ENCODE measurements at places on chromosomes 5 and 9.

DNA sequence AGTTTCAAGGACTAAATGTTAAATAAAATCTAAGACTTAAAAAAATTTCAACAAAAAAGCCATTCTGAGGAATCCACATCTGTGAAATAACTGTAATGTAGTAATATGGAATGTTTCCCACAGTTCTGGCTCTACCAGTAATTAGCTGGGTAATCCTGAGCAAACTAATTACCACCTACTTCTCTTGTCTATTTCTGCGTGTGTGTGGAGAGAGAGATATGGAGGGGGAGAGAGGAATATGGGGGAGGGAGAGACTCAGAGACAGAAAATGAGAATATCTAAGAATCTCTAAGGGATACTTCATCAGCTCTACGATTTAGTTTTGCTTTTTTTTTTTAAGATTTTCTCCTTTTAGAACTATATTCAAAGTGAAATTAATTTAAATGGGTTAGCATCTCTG lies 28.0 kb downstream of the TBCA start:
- DNase-seq, result no peak

- DNase-seq, result no peak
Measured at GRCh38 chr9:3239240-3239639, 286.6 kb downstream of the RFX3 start.

DNA sequence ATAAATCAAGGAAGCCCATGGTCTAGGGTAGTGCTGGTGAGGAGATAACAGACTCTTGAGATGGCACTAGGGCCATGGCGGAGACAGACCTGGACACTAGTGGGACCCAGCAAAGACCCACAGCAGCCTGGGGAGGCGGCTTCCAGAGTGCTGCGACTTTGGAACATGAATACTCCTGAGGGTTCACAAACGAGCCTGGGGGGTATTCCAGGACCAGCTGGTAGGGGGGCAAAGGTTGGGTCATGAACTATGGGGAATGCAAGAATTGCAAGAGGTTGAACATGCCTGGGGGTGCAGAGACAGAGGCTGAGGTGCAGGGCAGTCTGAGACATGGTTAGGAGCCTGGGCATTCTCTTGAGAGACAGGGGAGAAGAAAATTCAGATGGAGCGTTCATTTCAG lies 43.8 kb upstream of the SPTLC1 start:
- no peak for DNase-seq

- no peak for DNase-seq
Measured at GRCh38 chr5:110268985-110269384, 457.5 kb downstream of the TMEM232 start.

DNA sequence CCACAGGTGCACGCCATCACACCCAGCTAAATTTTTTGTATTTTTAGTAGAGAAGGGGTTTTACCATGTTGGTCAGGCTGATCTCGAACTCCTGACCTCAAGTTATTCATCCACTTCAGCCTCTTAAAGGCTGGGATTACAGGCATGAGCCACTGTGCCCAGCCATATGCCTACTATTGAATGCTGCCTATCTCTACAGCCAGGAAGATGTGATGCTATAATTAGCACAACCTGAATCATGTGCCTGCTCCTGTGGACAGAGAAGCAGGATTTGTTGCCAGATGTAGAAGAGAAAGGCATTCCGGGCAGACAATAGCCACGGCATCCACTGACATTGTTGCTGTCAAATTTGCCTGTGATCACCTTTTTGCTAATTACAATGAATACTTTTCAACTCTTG lies 24.4 kb upstream of the MLLT3 start:
- no peak for DNase-seq

DNA sequence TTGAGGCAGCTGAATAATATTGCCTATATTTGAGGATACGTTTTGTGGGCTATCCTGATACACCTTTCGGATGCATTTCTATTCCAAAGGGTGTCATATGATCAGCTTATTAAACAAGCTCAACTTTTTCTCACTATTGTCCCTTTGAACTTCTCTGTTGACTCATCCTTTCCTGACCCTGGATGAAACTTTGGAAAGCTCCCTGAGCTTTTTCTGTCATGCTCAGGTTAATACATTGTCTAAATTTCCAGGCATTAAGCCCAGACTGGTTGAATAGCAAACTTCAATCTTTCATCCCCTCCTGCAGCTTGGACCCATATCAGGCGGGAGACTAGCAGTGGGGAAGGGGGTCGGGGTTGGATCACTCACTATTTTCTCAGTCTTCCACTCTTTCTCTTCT lies 104.9 kb upstream of the PTPN3 start:
- DNase-seq, result no peak

DNA sequence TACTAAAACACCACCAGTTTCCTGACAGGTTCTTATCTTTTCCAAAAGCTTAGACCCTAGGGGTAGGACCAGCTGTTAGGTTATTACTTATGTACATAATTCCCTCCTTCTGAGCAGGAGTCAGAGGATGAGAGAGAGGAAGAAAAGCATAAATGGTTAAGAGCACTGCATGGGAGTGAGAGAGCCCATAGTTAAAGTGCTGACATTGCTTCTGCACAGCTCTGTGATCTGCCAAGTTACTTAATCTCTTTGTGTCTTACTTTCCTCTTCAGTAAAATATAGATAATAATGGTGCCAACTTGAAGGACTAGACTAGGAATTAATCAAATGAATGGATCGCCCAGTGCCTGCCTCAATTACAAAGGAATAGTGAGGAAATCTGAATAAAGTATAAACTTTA lies 66.4 kb downstream of the NRG2 start:
- DNase-seq, result no peak

DNA sequence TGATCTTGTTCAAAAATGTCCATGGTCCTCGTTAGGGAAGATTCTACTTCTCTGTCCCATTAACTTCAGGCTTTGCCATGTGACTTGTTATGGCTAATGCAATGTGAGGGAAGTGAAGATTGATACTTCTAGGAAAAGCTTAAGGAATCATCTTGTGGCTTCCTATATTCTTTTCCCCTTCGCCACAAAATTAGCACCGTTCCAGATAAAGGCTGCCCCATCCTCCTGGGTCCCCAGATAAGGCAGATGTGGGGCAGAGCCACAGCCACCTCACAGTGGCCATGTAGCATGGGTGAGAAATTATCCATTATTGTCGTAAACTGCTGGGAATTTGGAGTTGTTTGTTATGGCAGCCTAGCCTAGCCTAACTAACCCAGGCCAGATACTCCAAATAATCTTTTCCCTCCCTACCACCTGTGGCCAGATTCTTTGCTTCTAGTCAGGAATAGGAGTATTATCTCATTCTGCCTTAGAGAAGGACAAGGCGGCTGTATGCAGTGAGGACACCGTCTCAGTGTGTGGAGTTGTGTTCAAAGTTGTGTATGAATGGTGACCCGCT lies 31.9 kb upstream of the BOD1 start:
- DNase-seq, result no peak

GRCh38 chr5:172245703-172246125 lies 37.9 kb downstream of the UBTD2 start:
- no peak for DNase-seq

DNA sequence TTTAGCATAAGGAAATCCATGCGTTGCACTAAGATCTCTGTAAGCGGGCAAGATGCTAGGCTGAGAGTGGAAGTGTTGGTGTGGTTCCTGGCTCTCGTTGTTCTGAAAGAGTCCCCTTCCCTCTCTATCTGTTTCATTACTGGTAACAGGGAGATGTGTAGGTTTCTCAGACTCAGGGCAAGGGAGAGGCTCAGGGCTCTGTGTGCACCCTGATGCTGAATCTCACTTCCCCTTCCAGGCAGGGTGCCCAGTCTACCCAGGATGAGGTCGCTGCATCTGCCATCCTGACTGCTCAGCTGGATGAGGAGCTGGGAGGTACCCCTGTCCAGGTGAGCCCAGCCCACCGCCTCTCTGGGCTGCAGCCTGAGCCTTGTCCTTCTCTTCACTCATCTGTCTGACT lies 45.7 kb downstream of the STOM start:
- no peak for DNase-seq

DNA sequence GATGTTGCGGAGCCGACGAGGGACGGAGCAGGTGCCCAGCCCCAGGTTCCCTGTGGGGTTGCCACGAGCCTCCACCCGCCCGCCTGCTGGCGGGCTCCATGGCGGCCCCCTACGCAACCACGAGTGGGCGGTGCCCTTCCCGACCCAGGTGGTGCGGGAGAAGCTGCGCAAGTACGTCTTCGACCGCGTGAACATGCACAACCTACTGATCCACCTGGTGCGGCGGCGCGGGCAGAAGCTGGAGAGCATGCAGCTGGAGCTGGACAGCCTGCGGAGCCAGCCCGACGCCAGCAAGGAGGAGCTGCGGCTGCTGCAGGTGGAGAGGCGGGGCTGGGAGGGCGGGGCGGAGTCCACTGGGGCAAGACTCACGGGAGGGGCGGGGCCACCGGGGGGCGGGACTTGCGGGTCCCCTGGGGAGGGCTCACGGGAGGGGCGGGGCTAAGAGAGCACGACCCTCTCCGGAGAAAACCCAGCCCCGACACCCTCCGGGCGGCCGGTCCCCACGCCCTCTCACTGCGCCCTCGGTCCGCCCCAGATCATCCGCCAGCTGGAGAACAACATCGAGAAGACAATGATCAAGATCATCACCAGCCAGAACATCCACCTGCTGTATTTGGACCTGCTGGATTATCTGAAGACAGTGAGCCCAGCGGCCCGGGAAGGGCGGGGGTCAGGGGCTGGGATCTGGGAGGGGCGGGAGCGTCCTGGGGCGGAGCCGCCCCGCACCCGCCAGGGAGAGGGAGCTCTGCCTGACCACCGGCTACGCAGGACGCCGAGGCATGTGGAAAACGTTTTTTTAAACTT lies 3.9 kb downstream of the CCDC183 start:
- DNase-seq, result peak; percentile 82

DNA sequence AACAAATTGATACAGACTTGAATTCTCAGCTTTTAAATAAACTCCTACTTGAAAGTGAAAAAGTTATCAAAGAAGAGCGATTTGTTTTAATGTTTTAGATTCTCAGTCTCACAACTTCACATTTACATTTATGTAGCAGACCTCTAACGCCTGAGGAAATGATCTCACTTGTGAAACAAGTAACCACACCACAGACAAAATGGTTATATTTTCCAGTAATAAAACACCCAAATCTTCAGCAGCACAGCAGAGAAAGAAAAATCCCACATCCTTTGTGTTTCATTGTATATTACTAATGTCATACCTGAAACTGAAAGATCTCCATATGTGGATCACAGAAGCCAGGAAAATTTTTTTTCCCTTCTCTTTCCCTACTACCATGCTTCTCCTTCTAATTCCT lies 29.8 kb upstream of the GZMA start:
- DNase-seq, result no peak

DNA sequence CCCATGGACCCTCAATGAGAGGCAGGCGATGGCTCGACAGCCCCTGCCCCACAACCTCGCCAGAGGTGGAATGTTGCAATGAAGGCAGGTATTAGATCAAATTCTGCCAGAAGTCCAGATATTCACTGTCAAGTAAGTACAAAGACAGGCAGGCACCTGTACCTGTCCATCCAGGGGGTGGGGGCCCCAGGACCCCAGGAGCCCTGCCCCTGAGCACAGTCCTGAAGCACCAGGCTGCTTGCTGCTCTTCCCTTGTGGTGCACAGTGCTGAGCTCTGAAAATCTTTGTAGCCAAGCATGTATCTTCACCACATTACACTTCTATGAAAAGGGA lies 26.2 kb upstream of the HMCN2 start:
- no peak for DNase-seq

GRCh38 chr9:72276429-72276828 lies 88.6 kb downstream of the ZFAND5 start:
- peak; percentile 52 for DNase-seq

DNA sequence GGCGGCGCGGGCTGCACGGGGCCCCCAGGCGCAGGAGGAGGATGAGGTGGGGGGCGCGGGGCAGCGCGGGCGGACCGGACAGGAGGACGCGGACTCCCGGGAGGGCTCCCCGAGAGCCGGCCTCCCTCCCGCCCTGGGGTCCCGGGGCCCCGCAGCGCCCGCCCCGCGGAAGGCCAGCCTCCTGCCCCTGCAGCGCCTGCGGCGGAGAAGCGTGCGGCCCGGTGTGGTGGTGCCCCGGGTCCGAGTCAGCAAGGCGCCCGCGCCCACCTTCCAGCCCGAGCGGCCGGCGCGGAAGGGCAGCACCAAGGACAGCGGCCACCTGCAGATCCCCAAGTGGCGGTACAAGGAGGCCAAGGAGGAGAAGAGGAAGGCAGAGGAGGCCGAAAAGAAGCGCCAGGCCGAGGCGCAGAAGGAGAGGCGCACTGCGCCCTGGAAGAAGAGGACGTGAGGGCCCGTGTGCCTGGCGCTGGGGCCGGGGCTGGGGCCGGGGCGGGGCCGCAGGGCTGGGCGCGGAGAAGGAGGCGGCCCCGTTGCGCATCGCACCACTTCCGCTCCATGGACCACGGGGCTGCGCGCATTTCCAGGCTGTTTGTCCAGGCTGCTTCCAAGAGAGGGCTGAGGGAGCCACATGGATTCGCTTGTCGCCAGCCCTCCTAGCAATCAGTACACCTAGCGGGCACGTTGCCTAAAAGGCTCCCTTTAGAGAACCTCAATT lies 86.0 kb downstream of the ANKRD33B start:
- no peak for DNase-seq

DNA sequence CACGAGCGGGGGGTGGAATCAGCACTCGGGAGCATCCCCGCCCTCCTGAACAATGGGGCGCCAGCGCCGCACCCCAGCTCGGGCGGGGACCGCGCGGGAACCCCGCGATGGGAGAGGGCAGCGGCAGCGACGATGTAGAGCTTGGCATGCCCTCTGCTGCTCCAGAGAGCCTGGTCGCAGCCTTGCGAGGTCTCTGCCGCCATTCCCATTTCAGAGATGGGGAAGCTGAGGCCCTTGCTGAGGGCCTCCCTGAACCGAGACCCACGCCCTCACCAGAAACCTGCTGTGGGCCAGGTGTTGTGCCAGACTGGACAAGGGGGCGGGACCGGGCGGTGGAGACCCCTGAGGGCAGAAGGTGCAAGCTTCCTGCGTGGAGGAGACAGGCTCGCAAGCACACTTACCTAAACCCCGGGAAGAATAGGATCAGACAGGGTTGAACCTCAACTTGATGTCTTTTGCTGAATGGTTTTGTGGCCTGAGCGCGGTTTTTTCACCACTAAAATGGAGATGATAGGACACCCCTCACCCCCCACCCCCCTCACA lies 647 bp upstream of the MEGF9 start:
- no peak for DNase-seq

GRCh38 chr9:38318759-38319495 lies 73.6 kb upstream of the ALDH1B1 start:
- DNase-seq, result no peak

DNA sequence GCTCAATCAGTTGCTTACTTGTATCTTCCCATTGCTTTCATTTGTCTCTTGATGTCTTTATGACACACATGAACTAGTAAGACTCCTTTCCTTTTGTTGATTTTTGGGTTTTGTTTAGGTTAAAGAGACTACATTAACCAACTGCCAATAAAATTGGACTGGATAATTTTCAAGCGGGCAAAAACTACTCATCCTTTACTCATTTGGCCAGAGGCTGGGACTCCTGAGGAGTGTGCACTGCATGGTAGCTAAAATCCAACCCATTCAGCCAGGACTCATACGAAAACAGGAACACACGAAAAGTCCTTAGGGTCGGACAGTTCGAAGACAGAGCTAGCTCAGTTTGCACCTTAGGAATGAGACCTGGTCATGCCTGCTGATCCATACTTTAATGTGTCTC lies 6.0 kb downstream of the SLC46A2 start:
- DNase-seq, result no peak

Measured in HL-60 (cell line).